Stimulated activated CD4-positive, alpha-beta T cell treated with anti-CD3 and anti-CD28 coated beads, Interleukin-4, amount 100 ng/mL, for 1 hour (primary cell): ENCODE measurements at places on chromosomes 3 and 15.

- DNase-seq: no peak
These were observed 236.8 kb downstream of the CACNA2D3 start for GRCh38 chr3:54358969-54359694.

- no peak for DNase-seq
These were observed 881.0 kb downstream of the OTOL1 start for GRCh38 chr3:162377608-162378007.

DNA sequence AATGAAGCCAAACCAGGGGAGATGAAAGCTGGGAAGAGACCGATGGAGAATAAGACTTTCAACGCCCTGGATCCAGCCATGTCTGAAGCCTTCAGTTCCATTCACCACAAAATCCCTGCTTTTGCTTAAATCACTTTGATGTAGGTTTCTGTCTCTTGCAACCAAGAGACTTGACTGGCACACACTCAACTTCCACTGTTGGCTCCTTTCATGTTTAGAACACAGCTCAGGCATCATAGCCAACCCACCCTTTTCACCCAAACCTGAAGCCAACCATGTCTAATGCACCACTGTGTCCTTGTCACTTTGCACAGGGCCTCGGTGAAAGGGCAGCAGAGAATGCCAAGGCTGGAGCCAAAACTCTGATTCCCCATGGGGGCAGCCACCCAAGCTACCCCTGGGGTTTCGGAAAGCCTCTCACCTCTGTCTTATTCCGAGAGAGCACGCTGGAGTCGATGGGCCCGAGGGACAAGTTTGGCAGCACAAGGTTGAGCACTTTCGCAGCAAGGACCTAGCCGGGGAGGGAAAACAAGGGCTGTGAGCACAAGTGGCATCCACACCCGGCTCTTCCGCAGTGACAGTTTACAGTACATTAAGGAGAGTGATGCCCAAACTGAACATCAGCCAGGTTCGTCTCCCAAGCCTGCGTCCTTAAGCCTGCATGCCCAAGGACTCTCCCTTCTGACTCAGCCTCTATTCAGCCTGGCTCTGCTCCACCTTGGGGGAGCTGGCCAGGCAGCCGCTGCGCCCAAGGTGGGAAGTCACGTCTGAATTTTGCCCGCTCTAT is 37.6 kb downstream of the ABTB1 start:
- no peak for DNase-seq

- DNase-seq: no peak
These were observed 180.0 kb downstream of the LSAMP start for GRCh38 chr3:116265320-116265695.

DNA sequence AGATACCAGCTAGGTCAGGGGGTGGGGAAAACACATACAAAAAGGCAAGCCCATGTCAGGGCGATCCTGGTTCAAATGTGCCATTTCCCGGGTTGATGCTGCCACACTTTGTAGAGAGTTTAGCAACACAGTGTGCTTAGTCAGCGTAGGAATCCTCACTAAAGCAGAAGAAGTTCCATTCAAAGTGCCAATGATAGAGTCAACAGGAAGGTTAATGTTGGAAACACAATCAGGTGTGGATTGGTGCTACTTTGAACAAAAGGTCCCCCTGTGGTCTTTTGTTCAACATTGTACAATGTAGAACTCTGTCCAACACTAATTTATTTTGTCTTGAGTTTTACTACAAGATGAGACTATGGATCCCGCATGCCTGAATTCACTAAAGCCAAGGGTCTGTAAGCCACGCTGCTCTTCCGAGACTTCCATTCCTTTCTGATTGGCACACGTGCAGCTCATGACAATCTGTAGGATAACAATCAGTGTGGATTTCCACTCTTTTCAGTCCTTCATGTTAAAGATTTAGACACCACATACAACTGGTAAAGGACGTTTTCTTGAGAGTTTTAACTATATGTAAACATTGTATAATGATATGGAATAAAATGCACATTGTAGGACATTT is 28.9 kb downstream of the TPM1 start:
- no peak for DNase-seq

GRCh38 chr15:77440378-77440999 is 19.8 kb downstream of the HMG20A start:
- no peak for DNase-seq

GRCh38 chr15:88243895-88244787 is 12.4 kb downstream of the NTRK3 start:
- no peak for DNase-seq

- DNase-seq: no peak
These were observed 91.4 kb upstream of the TJP1 start for GRCh38 chr15:29913528-29914135.
